Right atrium auricular region (tissue), 2 donors: ENCODE measurements at places on chromosomes 6 and 20. TPM values are rescaled to one million over a fixed set of nuclear protein-coding genes. Genes with fewer than 3 reads are reported as not detected.

The MAP1LC3A gene
- 120 TPM for total RNA-seq

The SRMS gene
- total RNA-seq = not detected

The GSTA2 gene
- total RNA-seq = not detected

The SLC17A9 gene
- total RNA-seq = 1.3 TPM

The NRSN1 gene
- not detected for total RNA-seq

The PI16 gene
- 14.2 TPM for total RNA-seq

The ULBP3 gene
- total RNA-seq = 2.0 TPM

The CST3 gene
- 884 TPM for total RNA-seq

The NRN1 gene
- total RNA-seq = 6.6 TPM

The DZANK1 gene
- total RNA-seq = 0.83 TPM

The SEMG1 gene
- total RNA-seq = not detected

The GCM1 gene
- total RNA-seq = not detected

The SAMHD1 gene
- 87.2 TPM for total RNA-seq

The CST7 gene
- total RNA-seq = 3.2 TPM

The TMEM74B gene
- 4.6 TPM for total RNA-seq

The PLA2G7 gene
- total RNA-seq = 0.26 TPM

The OLIG3 gene
- total RNA-seq = not detected

The LY6G6F gene
- not detected for total RNA-seq

The COL9A3 gene
- total RNA-seq = 4.2 TPM

The ZNF335 gene
- 6.6 TPM for total RNA-seq

The MRPL14 gene
- total RNA-seq = 45.9 TPM

The PDYN gene
- total RNA-seq = not detected

The EPHA7 gene
- total RNA-seq = 8.8 TPM

The DSP gene
- total RNA-seq = 121 TPM

The HSPA1L gene
- total RNA-seq = 1.6 TPM

The PCIF1 gene
- 21.1 TPM for total RNA-seq

The HDGFL1 gene
- not detected for total RNA-seq
